T47D (cell line): ENCODE measurements at places on chromosomes 5 and 9.

GRCh38 chr9:18477121-18477660 is 3.2 kb downstream of the ADAMTSL1 start:
- DNase-seq = no peak

- DNase-seq = no peak
These were observed 39.5 kb downstream of the PCA3 start for GRCh38 chr9:76803762-76804161.

GRCh38 chr5:91586232-91586631 is 203.1 kb upstream of the ARRDC3 start:
- no peak for DNase-seq

GRCh38 chr5:81202655-81203054 is 30.5 kb upstream of the CKMT2 start:
- DNase-seq = no peak

DNA sequence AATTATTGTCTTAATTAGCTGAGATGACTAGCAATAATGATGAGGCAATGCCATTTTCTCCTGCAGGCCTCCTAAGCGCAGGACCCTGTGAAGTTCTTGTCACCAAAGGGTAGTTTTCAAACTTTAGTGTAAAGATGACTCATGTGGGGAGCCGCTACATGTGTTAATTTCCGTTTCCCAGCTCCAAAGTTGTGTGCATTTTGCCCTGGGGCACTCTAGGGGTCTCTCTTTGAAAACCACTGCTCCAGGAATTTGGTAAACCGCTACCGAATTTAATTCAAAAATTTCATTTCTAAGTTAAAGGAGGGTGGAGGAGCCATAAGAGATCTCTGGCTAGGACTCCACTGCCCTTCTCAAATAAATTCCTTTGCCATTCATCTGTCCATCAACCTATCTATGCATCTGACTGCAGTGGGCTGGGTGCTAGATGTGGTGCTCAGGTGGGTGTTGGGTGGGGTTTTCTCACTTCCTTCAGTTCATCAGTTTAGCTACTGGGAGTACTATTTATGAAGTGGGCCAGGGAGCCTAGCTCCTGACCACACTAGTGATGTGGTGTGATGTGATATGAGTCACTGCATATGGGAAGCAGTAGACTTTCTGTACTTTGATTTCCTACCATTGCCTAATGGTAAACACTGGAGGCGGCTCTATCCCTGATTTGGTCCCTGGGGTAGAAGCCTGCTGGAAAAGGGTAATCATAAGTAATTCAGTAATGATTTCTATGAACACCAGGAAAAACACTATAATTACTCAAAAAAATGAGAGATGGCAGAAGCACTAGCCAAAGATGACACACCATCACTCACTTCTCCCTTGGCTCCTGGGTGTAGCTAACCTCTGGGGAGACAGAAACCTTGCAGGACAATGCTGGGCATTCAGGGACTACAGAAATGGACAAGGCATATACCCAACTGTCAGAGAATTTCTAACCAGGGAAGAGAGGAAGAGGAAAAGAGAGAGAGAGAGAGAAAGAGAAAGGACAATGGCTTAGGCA is 4.0 kb upstream of the ZSWIM6 start:
- DNase-seq = no peak

- DNase-seq = peak; percentile 63
These were observed 70.1 kb upstream of the RAPGEF1 start for GRCh38 chr9:131809941-131810344.

- peak; percentile 28 for DNase-seq
These were observed 138.1 kb upstream of the HMHB1 start for GRCh38 chr5:143673676-143674468.

GRCh38 chr9:135410831-135411473 is 68.6 kb upstream of the PPP1R26 start:
- no peak for DNase-seq

DNA sequence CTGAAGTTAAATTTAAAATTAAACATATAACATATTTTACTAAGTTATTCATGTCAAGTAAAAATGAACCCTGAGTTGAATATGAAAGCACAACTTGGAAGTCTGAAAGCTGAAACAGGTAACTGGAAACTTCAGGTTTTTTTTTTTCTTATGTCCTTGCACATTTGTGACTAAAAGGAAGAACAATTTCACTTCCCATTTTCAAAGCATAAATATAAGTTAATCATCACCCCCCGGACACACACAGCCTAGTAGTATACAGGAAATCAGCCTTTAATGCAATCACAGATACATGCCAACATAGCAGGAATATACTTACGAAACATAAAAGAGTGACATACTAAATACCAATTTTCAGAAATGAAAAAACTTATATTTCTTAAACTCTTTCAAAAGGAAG is 225.9 kb downstream of the RFX3 start:
- DNase-seq = no peak

- DNase-seq = no peak
These were observed 76.2 kb downstream of the ARHGAP26 start for GRCh38 chr5:142846406-142846805.

- no peak for DNase-seq
These were observed 465.4 kb upstream of the CDH9 start for GRCh38 chr5:27503813-27504212.

DNA sequence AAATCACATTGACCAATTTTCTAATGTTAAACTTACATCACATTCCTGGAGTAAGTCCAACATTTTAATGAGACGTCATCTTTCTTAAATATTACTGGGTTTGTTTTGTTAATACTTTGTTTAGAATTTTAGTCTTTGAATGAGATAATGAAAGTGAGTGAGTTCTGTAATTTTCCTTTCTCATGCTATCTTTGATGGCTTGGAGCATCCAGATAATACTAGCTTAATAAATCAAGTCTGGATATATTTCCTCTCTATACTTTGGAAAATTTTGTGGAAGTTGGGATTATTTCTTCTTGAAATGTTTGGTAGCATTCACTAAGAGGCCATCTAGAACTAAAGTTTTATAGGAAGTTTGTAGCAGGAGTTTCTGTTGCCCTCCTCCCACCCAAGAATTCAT is 90.8 kb upstream of the IL7R start:
- no peak for DNase-seq

DNA sequence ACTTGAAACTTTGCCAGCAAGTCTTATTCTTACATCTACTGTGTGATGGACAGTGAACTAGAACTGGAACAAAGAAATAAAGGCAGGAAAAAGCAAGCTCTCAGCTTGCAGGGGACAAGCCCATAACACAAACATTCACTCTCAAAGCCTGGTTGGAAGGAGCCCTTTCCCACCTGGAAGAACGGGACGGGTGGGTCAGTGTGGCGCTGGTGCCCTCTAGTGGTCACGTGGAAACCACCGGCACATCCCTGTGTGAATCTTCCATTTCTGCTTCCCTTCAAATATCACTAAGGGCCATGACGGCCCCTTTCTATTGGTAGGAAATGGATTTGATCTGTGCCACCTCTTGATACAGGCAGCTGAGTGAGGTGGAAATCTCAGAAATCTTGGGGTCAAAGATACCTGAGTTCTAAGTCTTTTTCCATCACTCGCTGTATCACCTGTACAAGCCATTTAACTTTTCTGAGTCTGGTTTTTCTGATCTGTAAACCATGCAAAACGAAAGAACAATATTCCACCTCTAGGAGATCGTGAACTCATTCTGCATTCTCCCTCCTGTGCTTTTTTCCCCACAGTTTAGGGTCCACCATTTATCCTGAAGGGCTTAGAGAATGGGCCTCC is 211.6 kb downstream of the MSX2 start:
- peak; percentile 51 for DNase-seq

DNA sequence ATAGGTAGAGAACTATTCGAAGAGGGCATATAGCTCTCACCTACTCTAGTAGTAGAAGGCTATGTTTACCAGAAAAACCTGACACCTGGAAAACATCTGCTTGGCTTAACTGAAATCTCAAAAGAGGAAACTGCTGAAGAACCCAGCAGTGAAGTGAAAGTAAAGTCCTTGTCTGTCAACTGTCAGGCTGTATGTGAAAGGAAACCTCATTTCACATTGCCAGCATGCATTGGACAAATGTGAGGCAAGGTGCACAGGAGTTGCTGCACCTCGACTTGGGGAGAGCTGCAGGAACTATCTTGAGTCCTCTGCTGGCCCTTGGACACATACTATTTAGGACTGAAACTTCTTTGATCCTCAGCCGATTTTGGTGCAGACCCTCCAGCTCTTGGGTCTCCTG is 53.3 kb downstream of the NREP start:
- no peak for DNase-seq

- no peak for DNase-seq
These were observed 924 bp upstream of the NEURL1B start for GRCh38 chr5:172640139-172640538.

- no peak for DNase-seq
These were observed 159.2 kb upstream of the ALDH1B1 start for GRCh38 chr9:38233343-38233742.

DNA sequence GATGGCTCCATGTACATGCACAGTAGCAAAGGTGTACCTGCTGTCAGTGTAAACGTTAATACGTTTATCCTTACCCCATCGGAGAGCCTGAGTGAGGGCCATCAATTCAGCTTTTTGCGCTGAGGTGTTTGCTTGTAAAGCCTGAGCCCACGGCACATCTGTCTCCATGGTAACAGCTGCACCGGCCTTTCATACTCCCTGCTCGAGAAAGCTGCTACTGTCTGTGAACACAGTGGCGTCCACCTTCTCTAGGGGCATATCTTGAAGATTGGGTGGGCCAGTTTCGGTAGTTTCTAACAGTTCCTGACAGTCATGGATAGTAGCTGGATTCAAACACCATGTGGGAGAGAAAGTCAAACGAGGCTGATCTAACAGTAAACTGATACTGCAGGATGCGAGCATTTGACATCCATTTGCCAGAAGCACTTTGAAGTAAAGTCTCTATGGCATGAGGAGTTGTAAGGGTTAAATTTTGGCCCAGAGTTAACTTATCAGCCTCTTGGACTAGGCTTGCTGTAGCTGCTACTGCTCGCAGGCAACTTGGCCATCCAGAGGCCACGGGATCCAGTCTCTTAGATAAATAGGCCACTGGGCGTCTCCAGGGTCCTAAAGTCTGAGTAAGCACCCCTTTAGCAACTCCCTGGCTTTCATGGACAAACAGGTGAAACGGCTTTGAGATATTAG is 21.0 kb upstream of the RHOBTB3 start:
- no peak for DNase-seq

DNA sequence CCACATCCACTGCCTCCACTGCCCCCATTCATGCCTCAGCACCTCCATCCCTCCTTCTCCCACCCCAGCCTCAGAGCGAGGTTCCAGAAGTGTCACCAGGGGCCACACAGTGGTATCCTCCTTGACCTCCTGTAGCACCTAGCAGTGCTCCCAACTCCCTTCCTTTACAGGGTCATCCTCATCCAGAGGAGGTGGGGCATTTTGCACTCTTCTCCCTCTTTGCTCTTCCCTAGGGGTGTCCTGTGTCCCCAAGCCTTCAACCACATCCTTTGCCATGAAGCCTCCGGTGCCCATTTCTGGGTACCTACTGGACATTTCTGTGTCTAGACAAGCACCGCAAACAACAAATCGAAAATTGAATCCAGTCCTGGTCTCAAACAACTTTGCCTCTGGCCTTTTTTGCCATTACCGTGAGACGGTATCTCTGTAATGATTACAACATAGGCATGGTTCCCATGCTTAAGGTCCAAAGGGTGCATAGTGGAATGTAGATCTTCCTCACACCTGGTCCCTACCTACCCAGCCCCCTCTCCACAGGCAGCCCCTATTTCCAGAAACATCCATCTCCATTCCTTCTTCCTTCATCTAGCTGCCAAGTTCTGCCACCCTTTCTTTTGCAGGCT is 17.6 kb downstream of the WWC1 start:
- DNase-seq = peak; percentile 55

DNA sequence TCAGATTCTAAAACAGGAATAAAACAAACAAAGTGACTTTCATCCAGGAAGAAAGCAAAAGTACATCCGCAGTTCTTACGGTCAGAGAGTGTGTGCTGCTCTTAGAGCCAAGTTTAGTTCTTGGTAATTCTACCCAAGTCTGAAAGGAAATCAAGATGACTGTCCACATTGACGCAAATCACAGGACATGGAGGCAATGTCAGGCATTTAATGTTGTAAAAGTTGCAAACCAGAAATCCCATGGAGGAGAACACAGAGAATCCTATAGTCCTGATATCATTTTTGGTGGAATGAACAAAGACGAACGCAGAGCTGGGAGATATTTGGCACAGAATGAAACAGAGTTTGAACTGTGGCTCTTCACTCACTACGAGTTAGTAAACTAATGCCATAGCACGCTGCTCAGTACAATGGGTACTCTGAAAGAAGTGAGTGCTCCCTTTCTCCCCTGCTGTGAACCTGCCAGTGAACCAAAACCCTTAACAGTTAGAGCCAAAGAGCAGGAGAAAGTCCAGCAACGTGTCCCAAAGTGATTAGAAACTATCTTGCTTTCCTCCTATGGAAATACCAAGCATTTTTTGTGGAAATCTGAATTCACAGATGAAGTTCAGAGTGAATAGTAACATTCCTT is 74.3 kb downstream of the MUSK start:
- no peak for DNase-seq

- no peak for DNase-seq
These were observed 10.3 kb upstream of the RGMB start for GRCh38 chr5:98763001-98763630.

- no peak for DNase-seq
These were observed 433.4 kb downstream of the ZSWIM6 start for GRCh38 chr5:61765471-61765870.

DNA sequence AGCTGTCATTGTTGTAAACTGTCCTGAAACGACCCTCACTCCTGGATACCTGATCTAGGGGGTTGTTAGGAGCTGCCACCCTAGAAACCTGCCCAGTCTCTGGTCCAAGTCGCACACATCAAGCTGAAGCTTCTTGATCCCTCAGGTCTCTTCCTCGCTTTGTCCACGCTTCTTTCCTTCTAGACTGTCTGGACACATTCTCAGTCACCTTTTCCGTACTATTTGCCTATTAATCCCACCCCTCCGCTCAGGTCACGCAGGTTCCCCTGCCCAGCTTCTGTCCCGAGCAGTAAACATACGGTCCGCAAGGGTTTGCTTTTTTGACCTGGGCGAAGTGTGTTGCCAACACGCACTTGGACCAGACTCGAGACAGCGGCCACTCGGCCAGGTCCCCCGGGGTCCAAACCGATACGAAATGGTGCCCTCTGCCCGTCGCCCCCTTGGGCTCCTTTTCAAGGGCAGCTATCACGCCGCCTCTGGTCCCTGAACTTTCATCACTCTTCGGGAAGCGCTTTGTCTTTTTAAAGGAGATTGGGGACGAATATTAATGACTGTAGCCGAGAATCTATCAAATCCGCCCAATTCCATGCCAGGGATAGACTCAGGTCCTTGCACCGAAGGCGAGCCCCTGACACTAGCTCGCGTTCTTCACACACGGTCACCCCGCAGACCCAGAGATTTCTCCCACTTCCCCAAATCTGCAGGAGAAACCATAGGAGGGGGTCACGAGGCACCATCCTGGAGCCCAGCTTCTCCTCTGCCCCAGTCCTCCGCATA is 814 bp downstream of the PLCXD3 start:
- no peak for DNase-seq

- DNase-seq = no peak
These were observed 8.1 kb downstream of the FCN2 start for GRCh38 chr9:134888603-134889190.

- DNase-seq = no peak
These were observed 119.6 kb upstream of the TAF11L2 start for GRCh38 chr5:17378346-17378997.
